ENCODE measurements at places on chromosomes 6 and 20. TPM values are rescaled to one million over a fixed set of nuclear protein-coding genes. Genes with fewer than 3 reads are reported as not detected.

The PKIG gene
- total RNA-seq: 108 TPM

The ARMC2 gene
- 5.1 TPM for total RNA-seq

The CNR1 gene
- total RNA-seq: 8.2 TPM

DNA sequence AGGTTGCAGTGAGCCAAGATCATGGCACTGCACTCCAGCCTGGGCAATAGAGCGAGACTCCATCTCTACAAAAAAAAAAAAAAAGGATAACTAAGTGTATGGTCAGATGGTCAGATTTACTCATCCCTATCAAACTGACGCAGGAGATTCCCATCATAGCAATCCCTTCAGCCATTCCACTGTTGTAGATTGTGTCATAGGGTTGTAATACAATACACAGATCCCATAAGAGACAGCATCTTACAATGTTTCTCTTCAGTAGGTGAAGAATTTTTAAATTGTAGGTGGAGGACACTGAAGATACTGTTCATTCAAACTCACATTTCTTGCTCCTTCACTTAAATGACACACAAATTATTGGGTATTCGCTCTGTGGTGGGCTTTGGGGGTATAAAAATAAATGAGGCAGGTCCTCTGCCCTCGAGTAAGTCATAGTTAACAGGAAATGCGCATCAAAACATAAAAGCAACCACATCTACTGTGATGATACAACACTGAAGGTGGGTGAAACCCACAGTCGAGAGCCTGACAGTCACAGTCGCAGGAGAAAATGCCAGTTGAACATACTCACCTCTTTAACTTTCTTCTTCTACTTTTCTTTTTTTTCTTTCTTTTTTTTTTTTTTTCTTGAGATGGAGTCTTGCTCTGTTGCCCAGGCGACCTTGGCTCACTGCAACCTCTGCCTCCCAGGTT, 205.5 kb downstream of the ZNF217 start:
- no peak for DNase-seq
- H3K4me1 ChIP-seq: no peaks in the 10 kb centered on the region
- H3K27ac ChIP-seq: no peak overlapping the region
- H3K4me3 ChIP-seq: no peak overlapping the region
- H3K36me3 ChIP-seq: no peaks in the 10 kb centered on the region

The HIVEP1 gene
- total RNA-seq: 19.9 TPM
